ENCODE measurements at places on chromosomes 11 and 22.
A peak's percentile ranks its signal among the peaks of the same experiment; 100 is the strongest.

- no peak for DNase-seq
Measured at GRCh38 chr11:44199298-44199697, 103.8 kb downstream of the EXT2 start.

- DNase-seq: no peak
Measured at GRCh38 chr11:29255401-29255800, 761.4 kb downstream of the KCNA4 start.

- no peak for DNase-seq
Measured at GRCh38 chr11:102280245-102280833, 36.9 kb upstream of the BIRC3 start.

- no peak for DNase-seq
Measured at GRCh38 chr22:46636221-46637002, 16.2 kb downstream of the GRAMD4 start.

DNA sequence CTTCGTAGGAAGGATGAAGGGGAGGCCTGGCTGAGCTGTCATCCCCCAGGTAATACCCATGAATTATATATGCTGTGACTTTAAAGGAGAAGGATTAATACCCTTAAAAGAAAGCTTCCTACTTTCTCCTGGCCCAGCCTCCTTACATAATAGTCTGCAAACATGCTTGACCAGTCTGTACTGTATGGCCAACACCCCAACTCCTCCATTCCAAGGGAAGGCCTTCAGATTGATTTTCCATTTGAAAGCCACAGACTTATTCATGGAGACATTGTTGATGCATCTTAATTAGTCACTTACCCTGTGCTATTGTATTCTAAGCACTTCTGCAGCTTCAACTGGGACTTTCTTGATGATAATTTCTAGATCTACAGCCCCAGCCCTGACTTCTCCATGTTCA lies 2.0 kb downstream of the PAAF1 start:
- DNase-seq: no peak

GRCh38 chr11:9726321-9727022 lies 62.6 kb downstream of the SWAP70 start:
- no peak for DNase-seq

- DNase-seq: no peak
Measured at GRCh38 chr11:40885250-40885954, 574.0 kb downstream of the LRRC4C start.

DNA sequence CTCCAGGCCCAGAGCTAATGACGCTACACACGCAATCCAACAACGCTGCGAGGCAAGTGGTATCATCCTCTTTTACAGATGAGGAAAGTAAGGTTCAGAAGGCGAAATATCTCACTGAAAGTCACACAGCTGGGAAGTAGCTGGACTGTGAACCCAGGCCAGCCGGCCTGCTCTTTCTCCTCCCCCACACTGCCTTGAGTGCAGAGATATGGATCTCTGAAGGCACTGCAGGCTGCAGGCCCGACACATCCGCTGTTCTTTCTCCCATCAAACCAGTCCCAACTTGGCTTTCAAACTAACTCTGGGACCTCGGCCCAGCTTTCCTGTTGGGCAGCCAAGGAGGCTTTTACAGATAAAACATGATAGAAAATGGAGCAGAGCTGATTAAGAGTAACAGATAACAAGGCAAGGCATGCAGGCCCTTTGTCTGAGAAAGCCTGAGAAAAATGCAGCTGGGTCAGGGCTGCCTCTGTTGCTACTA lies 64.0 kb upstream of the PTPRJ start:
- DNase-seq: no peak

GRCh38 chr11:90428836-90429235 lies 206.0 kb upstream of the CHORDC1 start:
- DNase-seq: no peak

- DNase-seq: no peak
Measured at GRCh38 chr11:35313066-35313759, 106.1 kb downstream of the SLC1A2 start.

DNA sequence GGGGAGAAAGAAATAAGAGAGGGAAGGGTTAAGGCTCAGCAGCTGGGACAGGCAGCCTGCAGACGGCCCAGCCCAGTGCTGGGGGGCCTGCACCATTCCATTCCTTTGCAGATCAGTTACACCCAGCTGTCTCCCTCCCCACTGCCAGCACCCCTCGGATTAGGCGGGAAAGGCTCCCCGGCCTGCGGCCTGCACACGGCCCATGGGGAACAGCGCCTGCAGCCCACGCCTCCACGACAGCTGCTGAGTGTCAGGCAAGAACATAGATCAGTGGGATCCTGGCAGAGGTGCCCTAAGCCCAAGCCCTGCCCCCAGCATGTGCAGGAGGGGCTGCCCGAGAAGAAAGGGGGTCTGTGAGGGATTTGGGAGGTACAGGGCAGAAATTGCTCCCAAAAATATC lies 65.8 kb upstream of the MYOD1 start:
- DNase-seq: no peak

- DNase-seq: no peak
Measured at GRCh38 chr11:93216511-93217101, 18.8 kb upstream of the SLC36A4 start.

DNA sequence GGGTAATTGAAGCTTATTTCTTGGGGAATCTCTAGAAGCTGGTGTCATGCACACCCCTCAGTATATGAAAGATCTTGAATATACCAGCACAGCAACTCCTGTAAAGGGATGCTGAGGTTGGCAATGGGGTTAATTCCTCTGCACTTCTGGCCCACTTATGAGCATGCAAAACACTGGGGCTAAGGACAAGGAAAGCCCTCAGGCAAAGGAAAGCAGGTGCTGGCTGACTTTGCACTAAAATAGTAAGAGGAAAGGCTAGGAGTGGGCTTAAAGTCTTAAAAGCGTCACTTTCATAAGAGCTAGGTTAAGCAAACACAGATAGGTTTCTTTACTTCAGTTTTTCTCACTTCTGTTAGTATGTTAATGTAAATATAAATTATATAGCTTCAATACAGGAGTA lies 572.6 kb upstream of the LUZP2 start:
- DNase-seq: no peak

DNA sequence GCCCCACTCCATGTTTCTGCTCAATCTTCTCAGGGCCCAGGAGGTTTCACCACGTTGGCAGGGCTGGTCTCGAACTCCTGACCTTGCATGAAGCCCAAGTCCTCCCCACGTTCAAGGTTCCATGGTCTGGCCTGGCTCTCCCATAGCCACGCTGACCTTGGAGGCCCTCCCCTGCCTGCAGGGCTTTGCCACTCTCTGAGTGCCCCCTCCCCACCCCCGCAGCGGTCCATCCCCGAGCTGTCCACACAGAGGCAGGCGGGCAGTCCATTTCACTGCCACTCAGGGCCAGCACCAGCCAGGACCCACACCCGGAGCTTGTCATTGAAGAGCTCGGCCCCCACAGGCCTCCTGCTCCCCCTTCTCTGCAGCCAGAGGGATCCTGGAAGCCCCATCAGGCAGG lies 30.7 kb downstream of the ARHGAP8 start:
- no peak for DNase-seq

DNA sequence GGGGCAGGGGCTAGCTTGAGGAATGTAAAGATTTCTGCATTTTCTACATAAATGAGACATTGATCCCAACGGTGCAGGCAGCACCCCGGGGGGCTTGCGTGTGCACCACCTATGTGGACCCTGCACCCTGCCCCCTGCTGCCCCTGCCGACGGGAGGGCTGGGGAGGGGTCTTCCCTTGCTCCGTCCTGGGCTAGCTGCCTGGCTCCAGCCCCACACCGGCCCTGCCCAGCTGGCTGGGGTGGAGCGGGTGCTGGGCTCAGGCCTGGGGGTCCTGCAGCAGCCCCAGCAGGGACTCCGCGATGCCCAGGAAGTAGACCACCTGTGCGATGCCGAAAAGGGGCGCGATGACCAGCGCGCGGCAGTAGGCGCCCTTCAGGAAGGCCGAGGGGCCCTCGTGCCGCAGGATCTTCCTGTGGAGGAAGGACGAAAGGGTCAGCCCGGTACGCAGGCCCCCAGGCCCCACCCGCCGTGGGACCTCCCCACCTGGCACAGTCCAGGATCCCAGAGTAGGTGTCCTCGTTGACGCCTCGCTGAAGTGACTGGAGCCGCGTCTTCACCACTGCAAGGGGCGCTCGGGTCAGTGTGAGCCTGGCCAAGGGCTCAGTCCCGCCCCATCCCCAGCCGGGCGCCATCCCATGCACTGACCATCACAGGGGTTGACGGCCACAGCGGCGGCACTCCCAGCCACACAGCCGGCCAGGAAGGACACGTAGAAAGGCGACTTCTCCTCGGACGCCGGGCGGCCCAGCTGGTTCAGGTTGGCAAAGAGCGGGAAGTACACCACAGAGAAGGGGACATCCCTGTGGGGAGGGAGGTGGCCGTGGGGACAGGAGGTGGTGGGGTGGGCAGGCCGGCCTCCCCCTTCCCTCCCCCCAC lies 2.0 kb upstream of the CEND1 start:
- no peak for DNase-seq

DNA sequence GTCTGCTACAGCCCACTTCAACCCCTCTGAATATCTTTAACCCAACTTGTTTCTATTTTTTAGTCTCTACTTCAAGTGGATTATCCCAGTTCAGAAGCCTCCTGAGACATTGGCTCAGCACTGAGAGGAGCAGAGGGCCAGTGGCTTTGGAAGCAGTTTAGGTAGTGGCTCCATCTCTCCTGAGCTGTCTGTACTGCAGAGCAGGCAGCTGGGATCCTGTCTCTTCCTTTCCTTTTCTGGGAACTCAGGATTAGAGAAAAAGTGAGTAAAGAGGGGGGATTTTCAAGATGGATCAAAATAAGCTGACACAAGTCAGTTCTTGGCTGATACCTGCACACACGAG lies 512.0 kb downstream of the OPCML start:
- no peak for DNase-seq

- no peak for DNase-seq
Measured at GRCh38 chr11:73565804-73566203, 32.1 kb downstream of the FAM168A start.

DNA sequence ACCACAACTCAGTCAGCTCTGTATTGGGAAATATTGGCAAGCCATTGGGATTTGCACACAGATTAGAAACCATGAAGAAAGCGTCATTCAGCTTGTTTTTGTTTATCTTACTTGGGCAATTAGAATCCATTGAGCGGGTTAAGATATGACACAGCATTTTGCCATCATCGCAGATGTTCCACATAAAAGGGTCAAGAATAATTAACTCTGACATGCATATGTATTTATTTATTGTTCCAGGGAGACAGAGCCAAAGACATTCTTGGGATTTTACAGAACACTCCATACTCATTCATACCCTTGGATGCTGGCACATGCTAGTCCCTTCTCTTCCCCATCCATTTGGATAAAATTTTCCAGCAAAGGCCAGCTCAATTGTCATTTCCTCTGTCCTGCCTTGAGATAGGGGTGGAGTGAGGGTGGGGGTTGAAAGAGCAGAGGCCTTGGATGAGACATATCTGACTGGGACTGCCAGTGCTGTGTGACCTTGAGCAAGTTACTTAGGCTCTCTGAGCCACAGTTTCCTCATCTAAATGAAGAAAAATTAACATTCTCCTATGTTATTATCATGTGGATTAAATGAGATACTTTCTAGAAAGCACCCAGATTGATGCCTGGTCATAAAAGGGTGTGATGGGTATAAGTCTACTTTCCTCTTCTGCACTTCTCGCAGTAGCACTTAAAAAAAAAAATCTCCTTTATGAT lies 179.7 kb downstream of the RRAS2 start:
- no peak for DNase-seq

- no peak for DNase-seq
Measured at GRCh38 chr11:19978668-19979518, 181.4 kb downstream of the DBX1 start.

- no peak for DNase-seq
Measured at GRCh38 chr11:100467821-100468508, 219.1 kb upstream of the ARHGAP42 start.

- DNase-seq: no peak
Measured at GRCh38 chr11:102260241-102260640, 57.0 kb upstream of the BIRC3 start.

- no peak for DNase-seq
Measured at GRCh38 chr11:48098024-48098423, 117.7 kb downstream of the PTPRJ start.

GRCh38 chr11:69288883-69289242 lies 5.1 kb upstream of the MYEOV start:
- DNase-seq: no peak

- no peak for DNase-seq
Measured at GRCh38 chr11:113410414-113411135, 23.0 kb downstream of the ANKK1 start.

- no peak for DNase-seq
Measured at GRCh38 chr11:132999516-132999915, 532.8 kb downstream of the OPCML start.

DNA sequence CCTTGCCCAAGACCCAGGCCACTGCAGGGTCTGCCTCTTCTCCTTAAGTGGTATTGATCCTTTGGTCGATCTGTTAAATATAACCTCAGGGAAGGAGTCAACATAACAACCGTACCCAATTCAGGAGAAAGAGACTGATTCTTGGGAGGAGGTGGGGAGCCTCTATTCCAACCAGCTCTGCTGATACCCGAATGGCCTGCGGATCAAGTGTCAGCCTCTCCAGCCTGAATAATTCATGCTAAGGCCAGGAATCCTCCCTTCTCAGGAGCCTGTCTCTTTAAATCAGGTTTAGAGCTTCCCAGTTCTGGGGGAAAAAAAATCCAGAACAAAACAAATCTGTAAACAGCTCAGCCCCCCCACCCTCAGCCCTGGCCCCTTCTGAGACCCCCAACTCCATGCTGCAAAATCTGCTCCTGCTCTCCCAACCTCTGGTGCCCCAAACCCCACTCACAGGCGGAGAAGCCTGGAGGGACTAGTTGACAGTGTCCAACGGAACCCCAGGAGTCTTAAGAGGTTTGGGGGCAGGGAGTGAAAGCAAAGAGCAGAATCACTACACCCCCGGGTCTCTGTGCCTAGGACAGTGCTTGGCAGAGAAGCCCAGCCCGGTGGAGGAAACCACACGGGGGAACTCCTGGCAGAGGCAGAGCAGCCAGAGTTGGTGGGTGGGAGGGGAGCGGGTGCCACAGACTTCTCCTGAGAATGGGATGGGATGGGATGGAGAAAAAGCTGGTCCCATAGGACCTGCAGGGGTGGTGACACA lies 863 bp upstream of the TPBGL start:
- DNase-seq: no peak

GRCh38 chr11:94171693-94172440 lies 43.2 kb downstream of the PANX1 start:
- peak; percentile 25 for DNase-seq

- DNase-seq: no peak
Measured at GRCh38 chr22:38753948-38754750, 1.6 kb downstream of the SUN2 start.

DNA sequence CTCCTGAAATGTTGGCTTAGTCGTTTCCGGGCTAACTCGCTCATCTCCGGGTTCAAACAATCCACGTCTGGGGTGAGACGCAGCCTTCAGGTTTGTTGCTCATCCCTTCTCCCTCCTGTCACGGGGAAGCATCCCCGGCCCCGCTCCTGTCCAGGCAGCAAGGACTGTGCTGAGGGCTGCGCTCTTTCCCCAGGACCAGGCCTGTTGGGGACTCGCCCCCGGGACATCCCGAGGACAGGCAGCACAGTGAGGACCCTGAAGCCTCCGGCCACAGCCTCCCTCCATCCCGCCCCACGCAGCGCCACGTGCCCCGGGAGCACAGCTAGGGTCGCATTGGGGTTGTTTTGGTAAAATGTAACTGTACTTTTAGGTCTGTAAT lies 252.0 kb downstream of the BRD1 start:
- no peak for DNase-seq

- DNase-seq: no peak
Measured at GRCh38 chr11:17156283-17156682, 51.5 kb downstream of the PIK3C2A start.

- no peak for DNase-seq
Measured at GRCh38 chr11:71446942-71447688, 1.1 kb downstream of the DHCR7 start.

- no peak for DNase-seq
Measured at GRCh38 chr11:113615773-113616172, 90.3 kb downstream of the TMPRSS5 start.

GRCh38 chr11:63889344-63889743 lies 27.6 kb downstream of the RCOR2 start:
- no peak for DNase-seq

Data from SW 1271 (cell line).